Effector CD4-positive, alpha-beta T cell (primary cell): ENCODE measurements at places on chromosomes 1 and 21.

GRCh38 chr1:12709696-12710095, 6.2 kb upstream of the AADACL3 start:
- DNase-seq, result no peak

- no peak for DNase-seq
Measured at GRCh38 chr1:7105269-7105668, 320.0 kb downstream of the CAMTA1 start.

DNA sequence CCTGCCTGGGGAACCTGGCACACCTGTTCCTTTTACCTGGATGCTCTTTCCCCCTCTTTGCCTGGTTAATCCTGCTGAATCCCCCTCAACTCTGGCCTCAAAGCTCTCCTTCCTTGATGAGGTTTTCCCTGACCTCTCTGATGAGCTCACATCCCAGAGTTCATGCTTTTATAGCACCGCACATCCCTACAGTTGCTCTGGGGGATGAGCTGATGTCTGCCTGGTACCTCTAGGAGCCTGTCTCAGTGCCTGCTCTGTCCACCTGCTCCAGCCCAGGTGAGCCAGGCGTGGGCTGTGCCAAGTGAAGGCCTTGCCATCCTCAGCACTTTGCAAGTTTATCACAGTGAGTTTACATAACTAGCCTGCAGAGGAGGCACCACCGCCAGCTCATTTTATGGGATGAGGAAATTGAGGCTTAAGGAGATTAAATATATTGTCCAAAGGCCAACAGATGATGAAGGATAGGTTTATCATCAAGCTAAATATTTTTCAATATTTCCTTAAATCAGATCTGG, 58.6 kb upstream of the TMPRSS2 start:
- DNase-seq, result no peak

DNA sequence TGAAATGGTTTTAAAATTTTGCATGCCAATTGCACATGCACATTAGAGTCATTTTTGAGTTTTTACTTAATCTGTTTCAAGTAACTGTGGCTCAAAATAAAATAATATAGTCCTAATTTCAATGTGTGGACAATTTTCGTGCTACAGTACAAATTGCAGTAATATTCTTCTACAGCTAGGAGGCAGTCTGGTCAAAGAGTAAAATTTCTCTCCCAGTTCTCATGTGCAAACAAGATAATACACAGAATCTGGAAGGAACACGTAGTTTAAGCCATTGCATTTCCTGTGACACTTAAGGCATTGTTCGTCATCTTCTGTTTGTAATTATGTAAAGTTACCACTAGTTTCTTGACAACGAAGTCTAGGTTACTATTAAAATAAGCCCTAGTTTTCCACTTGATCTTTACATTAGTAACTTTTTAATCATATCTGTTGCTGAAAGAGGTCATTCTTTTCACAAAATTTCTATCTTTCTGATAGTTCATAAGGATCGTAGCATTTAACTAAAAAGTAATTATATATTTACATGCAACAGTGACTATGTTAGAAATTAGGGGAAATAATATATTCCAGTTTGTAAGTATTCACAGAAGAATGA, 28.9 kb downstream of the ODR4 start:
- no peak for DNase-seq

DNA sequence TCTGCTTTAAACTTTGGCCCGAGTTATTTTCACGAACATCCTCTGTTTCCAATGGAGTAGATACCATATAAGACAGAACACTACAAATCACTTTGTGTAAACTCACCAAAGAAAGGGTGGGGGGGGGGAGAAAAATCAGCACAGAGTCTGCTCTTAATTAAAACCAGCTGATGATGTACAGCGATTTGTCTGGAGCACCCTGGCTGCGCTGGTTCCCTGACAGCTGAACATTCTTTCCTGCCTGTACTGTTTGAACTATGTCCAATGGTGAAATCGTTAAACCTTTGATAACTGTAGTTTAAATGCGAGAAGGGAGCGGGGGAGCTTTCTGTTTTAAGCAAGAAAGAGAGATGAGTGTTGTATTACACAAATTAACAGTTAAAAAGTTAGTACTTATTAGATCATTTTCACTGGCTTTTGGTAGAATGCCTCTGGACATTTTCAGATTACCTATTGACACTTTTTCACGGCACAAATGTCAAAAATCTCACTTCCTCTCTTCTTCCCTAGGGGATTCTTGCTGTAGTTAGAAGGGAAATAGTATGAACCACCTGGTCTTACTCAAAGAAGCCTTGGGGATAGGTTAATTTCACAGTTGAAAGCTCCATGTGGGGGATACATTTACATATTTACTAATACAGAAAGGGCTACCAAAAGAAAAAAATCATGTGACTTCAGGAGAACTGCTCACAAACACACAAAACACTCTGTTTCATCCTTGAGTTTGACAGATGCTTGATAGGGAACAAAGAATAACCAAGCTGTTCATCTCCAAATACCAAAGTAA, 140.2 kb upstream of the RUNX1 start:
- DNase-seq, result no peak

- no peak for DNase-seq
Measured at GRCh38 chr1:210049616-210050015, 111.6 kb downstream of the SYT14 start.

GRCh38 chr1:229220163-229220846, 50.6 kb upstream of the RAB4A start:
- no peak for DNase-seq

DNA sequence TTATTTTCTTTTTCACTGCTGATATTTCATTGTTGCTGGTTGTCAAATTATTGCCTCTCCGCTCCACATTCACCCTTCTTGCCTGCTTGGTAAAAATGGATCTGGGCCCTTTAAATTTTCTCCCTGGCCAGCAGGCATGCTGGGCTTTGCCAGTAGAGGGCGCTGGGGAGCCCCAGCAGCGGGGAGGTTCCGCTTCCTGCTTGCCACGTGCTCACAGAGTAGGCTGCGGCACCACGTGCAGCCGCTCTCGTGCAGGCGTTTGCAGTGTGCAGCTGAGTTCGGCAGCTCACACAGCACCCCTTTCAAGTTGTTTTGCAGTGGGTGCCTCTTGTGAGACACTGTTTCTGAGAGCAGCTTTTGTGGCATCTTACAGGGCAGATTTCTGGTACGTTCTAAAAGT, at the start of gene ACTL8:
Gene ACTL8 (plus strand): TSS at position 214 of the 400 bp plus-strand sequence. CDS start 67,676 bp downstream, outside the sequence.
- DNase-seq, result no peak

DNA sequence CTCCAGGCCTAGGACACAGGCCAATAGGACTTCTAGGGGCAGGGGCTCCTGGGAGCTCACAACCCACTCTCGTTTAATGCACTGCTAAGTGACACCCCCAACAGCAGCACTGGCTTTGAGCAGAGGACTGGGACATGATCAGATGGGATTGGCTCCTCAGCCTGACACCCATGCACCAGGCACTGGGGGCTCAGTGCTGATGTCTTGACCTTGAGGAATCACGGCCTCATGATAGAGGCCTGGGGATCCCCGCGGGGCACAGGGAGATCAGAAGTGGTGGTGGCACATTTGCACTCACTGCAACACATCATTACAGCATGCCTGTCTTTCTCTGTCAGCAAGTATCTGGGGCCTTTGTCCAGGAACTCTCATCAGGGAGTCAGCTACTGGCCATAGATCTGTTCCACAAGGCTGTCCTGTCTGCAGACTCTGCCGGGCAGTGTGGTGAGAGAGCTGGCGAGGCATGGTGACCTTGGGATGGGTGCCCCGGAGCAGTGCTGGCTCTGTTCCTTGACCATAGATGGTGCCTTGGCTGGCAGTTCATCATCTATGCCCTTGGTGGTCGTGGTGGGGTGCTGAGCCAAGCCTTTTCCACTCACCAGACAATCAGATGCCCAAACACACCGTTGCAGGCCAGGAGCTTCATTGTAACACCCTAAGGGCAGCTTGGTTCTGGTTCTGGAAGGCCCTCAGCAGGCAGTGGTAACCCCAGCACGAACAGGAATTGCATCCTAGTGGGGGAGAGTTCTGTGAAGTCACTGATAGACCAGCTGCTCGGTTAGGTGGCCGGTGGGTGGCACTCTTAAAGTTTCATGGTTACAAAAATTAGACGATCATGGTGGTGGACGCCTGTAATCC, 22.2 kb upstream of the PARP1 start:
- no peak for DNase-seq

GRCh38 chr1:91572044-91572443, 71.4 kb downstream of the CDC7 start:
- no peak for DNase-seq

- no peak for DNase-seq
Measured at GRCh38 chr21:30620080-30620479, 347 bp upstream of the KRTAP20-4 start.

- DNase-seq, result no peak
Measured at GRCh38 chr1:16441282-16441665, 750 bp downstream of the NECAP2 start.

DNA sequence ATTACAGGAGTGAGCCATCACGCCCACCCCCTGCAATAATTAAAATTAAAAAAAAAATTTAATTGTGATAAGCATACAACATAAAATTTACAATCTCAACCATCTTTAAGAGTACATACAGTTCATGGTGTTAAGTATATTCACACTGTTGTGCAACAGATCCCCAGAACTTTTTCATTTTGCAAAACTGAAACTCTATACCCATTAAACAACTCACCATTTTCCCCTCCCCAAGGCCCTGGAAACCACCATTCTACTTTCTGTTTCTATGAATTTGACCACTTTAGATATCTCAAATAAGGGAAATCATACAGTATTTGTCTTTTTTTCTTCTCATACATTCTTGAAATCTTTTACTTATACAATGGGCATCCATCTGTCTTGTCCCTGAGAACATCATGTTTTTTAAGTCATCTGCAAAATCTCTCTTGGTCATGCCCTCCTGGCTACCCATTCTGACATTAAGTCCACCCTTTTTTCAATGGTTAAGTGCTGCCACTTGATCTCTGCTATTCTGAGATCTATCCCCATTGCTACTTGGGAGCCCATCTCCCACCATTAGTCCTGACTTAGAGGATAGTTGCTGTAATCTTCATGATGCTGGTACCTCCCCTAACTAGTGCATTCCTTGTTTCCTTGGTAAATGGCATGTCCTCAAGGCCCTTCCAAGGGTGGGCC, 39.4 kb upstream of the ZFYVE9 start:
- DNase-seq, result no peak

DNA sequence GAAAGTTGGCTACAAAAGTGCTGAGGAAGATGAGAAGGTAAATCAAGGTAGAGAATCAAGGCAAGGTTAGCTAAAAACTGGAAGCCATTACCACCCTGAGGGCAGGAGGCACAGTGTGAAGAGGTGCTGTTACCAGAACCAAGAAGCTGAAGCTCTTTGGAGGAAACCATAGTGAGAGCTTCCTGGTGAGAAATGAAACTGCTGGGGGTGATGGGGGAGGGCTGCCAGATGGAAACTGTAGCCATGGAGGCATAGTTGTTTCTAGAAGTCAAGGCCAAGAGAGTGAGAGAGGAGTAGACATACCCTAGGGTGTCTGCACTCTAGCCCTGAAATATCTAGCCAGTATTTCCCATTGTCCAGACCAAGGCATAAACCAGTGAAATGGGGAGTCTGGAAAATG, 28.7 kb downstream of the IFI44 start:
- no peak for DNase-seq

GRCh38 chr1:93708734-93709481, 27.3 kb upstream of the BCAR3 start:
- DNase-seq, result no peak

DNA sequence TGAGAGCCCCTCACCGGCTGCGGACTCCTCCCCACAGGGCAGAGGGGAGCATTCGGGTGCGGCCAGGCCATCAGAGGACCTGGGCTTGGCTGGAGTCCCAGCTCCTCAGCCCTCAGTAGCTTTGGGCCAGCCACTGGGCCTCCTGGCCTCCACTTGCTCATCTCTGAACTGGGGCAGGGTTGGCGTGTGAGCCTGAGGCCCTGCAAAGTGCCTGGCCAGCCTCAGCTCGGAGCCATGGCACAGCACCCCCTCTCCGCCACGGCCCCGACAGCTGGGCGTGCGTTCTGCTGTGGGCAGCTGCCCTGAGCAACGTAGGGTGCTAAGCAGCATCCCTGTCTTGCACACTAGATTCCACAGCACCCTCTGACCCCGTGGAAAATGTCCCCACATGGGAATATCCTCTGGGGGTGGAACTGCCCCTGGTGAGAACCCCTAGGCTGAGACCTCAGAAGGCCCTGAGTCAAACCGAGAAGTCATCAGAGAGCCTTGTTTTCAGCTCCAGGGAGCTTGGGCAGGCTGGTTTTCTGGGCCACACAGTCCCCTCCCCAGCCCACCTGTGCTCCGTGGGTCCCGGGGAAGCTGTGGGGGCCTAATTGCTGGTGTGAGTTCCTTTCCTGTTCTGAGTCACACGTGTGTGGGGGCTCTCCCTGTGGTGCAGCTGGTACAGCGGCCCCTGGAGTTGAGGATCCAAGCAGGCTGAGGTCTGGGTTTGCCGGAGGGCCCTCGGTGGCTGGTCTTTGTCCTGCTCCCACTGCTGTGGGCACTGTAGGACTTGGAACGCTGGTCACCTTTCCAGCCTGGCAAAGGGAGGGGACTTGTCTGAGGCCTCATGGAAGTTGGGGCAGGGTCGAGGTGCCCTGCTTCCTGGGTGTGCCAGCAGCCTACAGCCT, 24.5 kb downstream of the TP73 start:
- no peak for DNase-seq

- DNase-seq, result peak; percentile 39
Measured at GRCh38 chr21:42593007-42593814, 60.2 kb upstream of the PDE9A start.

- DNase-seq, result no peak
Measured at GRCh38 chr1:23116921-23117699, 51.5 kb downstream of the LUZP1 start.

DNA sequence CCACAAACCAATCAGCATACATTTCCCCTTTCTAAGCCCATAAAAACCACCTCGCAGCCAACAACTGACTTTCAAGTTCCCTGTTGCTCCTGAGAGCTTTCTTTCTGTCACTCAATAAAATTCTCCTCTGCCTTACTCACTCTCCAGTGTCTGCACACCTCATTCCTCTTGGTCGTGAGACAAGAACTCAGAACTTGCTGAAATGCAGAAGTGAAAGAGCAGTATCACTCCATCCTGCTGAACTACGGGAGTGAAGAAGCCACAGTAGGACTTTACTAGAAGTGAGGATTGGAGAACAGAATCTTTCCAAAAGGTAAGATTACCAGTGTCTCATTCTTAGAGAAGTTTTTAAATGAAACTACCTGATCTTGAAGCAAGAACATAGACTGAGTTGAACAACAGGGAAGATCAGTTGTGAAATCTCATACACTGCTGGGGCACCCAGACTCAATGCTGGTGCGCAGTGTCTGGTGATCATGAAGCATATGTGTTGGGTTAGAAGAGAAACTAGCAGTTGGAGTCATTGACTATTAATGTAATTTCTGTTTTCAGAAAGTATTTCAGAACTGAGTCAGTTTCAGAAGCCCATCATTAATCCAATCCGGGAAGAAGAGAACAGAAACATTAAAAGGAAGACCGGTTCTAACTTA, 726.9 kb upstream of the TMPRSS15 start:
- DNase-seq, result no peak
